Activated T-cell treated with anti-CD3 and anti-CD28 coated beads for 48 hours (primary cell): ENCODE measurements at places on chromosomes 2 and 18.
A peak's percentile ranks its signal among the peaks of the same experiment; 100 is the strongest.

- no peak for DNase-seq
These were observed 32.8 kb downstream of the SRBD1 start for GRCh38 chr2:45578056-45578843.

DNA sequence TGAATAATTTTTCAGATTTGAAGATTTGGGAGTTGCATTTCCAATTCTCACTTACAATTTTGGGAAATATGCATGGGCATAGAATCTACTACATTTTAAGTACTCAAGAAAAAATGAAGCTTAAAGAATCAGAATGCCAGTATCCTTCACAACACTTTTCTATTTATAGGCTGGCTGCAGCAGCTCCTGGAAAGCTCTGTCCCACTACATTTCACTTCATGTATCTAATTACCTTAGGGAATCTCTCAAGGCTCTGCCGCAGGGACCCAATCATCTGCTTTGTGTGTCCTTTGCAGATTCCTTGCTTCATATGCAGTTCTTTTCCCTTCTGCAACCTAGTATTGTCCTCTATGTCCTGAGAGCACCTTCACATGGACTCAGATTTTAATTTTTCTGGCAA lies 102.9 kb downstream of the NUP35 start:
- no peak for DNase-seq

- no peak for DNase-seq
These were observed 3.1 kb downstream of the CXCR2 start for GRCh38 chr2:218128781-218129457.

- no peak for DNase-seq
These were observed 54.9 kb upstream of the PXDN start for GRCh38 chr2:1799174-1799573.

DNA sequence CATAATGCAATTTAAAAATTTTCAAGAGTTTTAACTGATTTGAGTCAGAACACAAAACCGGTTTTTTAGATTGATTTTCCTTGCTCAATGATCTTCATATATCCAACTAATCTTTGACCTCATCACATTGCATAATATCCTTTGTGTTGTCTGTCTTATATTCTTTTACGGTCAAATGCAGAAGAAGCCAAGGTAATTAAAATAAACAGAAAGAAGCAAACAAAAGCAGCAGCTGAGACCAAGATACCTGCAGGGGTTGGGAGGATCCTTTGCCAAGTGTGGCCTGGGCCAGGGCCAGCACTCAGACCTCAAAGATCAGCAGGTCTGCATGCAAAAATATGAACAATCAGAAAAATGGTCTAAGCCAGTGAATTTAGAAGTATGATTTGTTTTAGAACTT lies 428.9 kb upstream of the NETO1 start:
- DNase-seq: no peak

GRCh38 chr2:233689501-233689900 lies 3.2 kb upstream of the UGT1A6 start:
- no peak for DNase-seq

- no peak for DNase-seq
These were observed 17.6 kb downstream of the TBC1D8 start for GRCh38 chr2:101133492-101134100.

- DNase-seq: no peak
These were observed 16.1 kb downstream of the PRPF40A start for GRCh38 chr2:152701198-152701597.

DNA sequence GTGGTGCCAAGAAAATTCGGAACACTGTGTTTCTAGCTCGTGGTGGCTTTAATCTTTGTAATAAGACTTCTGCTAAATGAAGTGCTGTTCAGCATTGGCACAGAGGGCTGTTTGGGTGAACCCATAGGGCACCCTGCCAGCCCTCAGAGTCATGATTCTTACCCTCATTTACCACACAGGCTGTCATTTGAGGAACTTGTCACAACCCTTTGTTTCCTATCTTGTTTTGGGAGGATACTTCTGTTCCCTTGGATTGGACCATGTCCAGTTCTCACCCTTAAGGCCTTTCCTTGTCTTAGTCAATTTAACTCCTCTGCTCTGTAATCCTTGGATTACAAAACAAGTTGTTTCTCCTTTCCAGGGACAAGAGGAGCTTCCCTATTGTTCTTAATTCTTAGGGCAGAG lies 225.7 kb downstream of the MTX2 start:
- no peak for DNase-seq

DNA sequence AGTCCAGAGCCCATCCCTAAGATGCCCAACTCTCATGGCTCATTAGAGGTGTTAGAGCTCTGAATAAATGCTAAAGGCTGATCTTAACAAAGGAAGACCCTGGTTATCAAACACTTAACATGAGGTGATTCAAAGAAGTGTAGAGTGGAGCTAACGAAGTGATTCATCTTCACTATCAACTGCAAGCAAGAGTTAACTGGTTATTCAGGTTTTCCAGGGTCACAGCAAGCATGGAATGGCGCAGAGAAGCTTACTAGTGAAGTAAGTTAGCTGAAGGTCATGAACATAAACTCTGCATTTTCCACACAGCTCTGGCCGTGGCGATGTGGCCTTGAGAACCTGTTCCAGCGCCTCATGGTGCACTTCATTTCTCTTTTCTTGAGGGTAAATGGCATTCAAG lies 17.0 kb downstream of the RND3 start:
- DNase-seq: no peak

DNA sequence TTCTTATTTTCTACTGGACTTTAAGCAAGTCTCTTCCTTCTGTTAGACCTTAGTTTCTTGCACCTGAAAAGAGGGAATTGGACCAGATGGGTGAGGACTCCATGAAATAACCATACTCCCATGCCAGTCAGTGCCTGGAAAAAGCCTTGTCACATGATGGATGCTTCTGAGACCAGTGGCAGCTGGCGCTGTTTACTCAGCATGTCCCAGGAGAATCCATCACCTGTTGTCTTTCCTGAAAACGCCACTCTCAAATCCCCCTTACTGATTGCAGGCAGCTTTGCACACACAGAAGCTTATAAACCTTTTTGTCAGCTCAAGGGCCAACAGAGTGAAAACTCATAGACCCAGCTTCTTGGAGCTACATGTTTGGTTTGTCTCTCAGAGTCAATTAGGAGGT lies 117.6 kb downstream of the POLE4 start:
- no peak for DNase-seq

DNA sequence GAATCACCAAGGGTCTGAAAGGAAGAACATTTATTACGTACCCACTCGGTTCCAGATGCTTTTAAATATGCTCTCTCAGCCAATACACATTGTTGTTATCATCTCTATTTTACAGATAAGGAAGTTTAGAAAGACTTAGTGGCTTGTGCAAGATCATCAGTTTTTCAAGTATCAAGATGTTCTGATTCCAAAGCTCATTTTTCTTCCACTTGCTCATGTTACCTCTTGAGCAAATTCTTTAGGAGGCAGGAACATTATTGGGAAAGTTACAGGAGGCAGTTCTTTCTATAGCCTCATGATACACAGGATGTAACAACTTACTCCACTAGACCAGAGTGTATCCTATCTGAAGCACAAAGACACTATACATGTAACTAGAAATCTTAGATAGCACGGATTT lies 65.0 kb upstream of the MMADHC start:
- DNase-seq: no peak

- no peak for DNase-seq
These were observed 4.6 kb downstream of the INHA start for GRCh38 chr2:219576505-219577388.

DNA sequence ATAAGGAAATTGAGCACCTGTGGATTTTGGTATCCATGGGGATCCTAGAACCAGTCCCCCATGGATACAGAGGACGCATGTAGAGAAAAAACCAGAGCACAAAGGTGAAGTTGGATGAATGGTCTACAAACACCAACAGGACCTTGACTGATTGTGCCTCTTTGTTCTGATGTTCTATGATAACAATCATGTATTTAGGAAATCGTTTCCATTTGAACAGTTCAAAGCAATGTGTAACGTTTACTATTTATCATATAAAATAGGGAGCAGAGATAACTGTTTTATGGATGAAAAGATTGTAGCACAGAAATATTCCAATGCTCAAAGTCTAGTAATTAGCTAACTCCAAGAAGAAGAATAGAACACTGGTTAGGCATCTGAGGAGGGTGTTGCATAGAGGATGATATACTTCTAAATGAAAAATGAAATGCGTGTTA lies 116.3 kb upstream of the FN1 start:
- no peak for DNase-seq

GRCh38 chr2:158047156-158047611 lies 54.5 kb upstream of the UPP2 start:
- DNase-seq: no peak

- no peak for DNase-seq
These were observed 145.6 kb downstream of the TGIF1 start for GRCh38 chr18:3595369-3596273.

DNA sequence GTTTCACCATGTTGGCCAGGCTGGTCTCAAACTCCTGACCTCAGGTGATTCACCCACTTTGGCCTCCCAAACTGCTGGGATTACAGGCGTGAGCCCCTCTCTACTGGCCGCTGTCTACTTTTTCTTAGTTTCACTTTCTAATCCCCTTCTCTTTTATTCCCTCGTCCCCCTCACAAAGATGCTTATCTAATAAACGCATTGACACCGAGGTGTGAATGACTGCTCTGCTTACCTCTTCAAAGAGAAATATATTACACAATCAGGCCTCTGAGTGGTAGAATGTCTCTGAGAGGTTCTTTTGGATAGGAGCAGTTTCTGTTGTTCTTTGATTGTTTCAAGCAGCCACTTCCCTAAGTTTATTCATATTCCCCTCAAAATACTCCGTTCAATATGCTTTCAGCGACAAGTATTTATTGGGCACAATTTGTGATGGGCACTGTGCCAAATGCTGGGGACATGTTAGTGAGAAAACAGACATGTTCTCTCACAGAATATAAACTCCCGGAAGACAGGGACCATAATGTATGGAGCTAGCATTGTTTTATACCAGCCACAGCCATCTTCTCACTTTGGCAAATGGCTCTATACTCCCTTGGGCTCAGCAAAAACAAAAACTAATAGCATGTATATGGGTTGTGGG lies 34.7 kb upstream of the RAPH1 start:
- no peak for DNase-seq

GRCh38 chr18:32442575-32442974 lies 28.1 kb downstream of the GAREM1 start:
- no peak for DNase-seq

- DNase-seq: no peak
These were observed 121.3 kb downstream of the GREB1L start for GRCh38 chr18:21363348-21363747.

- no peak for DNase-seq
These were observed 18.2 kb downstream of the TGIF1 start for GRCh38 chr18:3468066-3468705.

GRCh38 chr18:62881509-62882016 lies 166.2 kb downstream of the PHLPP1 start:
- DNase-seq: no peak

DNA sequence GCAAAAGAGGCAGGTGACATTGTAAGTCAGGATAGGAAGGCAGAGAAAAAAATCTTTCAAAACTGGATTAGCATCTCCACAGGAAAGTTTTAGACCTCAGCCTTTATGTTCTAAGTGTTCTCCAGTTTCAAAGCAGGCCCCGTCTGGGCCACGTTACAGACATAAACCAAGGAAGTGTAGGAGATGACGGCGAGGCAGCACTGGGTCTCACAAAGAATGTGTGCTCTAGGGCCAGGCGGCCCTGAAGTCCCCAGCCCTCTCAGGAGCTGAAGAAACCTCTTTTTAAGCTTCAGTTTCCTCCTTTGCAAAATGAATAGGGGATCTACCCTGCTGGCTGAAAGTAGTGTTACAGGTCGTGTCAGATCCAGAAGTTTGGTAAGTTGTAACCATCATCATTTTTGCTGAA lies 81.7 kb downstream of the SPRED2 start:
- no peak for DNase-seq

DNA sequence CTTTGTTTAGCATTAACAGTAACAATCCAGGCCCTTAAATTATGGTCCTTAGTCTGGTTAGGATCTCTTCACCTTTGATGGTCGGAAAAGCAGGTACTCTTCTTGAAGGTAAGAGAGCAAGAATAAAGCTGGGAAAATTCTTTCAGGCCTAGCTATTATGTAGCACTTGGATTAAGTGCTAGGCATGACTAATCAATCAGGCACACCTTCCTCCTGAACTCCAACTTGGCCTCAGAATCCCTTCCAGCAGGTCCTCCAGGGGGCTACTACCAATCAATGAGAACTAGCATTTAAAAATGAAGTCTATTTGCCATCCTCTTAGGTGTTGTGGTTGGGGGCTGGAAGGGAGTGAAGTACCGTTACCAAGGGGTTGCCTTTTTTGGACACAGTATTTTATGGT lies 3.7 kb downstream of the SMYD1 start:
- no peak for DNase-seq

- DNase-seq: no peak
These were observed 36.0 kb downstream of the SMIM21 start for GRCh38 chr18:75391279-75392225.

DNA sequence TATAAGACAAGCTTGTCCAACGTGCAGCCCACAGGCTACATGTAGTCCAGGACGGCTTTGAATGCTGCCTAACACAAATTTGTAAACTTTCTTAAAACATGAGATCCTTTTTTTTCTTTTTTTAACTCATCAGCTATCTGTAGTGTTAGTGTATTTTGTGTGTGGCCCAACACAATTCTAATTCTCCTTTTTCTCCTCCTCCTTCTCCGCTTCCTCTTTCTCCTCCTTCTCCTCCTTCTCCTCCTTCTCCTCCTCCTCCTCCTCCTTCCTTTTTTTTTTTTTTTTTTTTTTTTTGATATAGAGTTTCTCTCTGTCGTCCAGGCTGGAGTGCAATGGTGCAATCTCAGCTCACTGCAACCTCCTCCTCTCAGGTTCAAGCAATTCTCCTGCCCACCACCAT lies 39.3 kb upstream of the GTF2A1L start:
- DNase-seq: no peak

DNA sequence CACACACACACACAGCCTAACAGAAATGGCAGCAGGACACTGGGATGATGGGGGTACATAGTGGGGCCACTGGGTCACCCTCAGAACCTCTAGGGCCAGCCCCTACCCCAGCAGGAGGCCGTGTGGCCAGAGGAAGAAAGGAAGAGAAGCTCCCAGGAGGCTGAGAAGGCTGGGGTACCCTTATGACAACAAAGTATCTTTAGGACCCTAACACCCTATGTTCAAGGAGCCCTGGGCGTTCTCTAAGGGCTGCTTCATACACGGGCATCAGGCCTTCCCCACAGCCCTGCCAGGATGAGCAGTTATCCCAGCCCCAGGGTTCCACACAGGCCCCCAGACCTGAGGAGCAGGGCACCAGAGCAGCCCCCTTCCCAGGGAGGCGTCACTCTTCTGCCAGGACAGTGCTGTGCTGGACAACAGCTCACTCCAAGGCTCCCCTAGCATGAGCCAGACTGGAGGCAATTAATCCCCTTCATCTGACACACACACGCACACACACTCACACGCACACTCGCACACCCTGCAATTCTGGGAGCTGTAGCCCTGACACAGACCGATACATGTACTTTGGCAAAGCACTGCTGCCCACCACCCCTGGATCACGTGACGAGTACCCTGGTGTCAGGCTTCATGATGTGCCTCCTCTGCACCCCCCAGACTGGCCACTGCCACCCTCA lies 163.6 kb downstream of the TNS1 start:
- DNase-seq: no peak

- peak; percentile 12 for DNase-seq
These were observed 9.0 kb downstream of the DTNB start for GRCh38 chr2:25664183-25664964.

- no peak for DNase-seq
These were observed 309.0 kb upstream of the GULP1 start for GRCh38 chr2:187982668-187983067.

- no peak for DNase-seq
These were observed 571.1 kb downstream of the TNS1 start for GRCh38 chr2:217431577-217432269.

- DNase-seq: no peak
These were observed 59.2 kb upstream of the PEX13 start for GRCh38 chr2:60958361-60958760.
